ENCODE measurements at places on chromosomes 2 and 18. TPM values are rescaled to one million over a fixed set of nuclear protein-coding genes. Genes with fewer than 3 reads are reported as not detected.

The RNF25 gene
- 50.6 TPM for total RNA-seq

The C1QL2 gene
- 0.14 TPM for total RNA-seq

The CFAP65 gene
- 0.15 TPM for total RNA-seq

The MATN3 gene
- total RNA-seq = 12.5 TPM

The BBS5 gene
- total RNA-seq = 6.0 TPM
